ENCODE measurements at places on chromosomes 16 and 17. TPM values are rescaled to one million over a fixed set of nuclear protein-coding genes. Genes with fewer than 3 reads are reported as not detected.

Gene P2RX1
- not detected for total RNA-seq

Gene CMTM2
- total RNA-seq: not detected

Gene NEK8
- total RNA-seq: 5.3 TPM

Gene TBC1D28
- total RNA-seq: not detected

Gene ARL16
- total RNA-seq: 32.6 TPM

Gene TMEM94
- 45.6 TPM for total RNA-seq

DNA sequence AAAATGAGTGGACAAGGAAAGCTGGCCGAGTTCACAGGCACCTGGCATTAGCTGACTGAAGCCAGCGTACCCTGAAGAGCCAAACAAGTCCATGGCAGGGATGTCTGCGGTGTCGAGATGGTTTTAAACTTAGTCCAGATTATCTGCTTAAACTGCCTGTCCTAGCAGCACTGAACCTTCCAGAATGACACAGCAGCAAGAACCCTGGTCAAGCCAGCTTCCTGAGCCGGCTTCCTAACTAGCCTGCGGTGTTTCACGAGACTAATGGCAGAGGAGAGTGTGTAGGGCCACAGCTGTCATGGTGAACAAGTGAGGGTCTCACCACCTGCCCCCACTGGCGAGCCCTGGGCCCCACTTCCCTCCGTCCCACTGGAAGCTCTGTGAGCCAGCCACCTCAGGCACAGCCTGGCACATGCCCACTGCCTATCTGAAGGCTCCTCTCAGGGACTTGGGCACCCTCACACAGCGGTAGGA, 28.8 kb upstream of the MTSS2 start:
- peak; percentile 87 for DNase-seq

GRCh38 chr17:74528491-74529199, 2.6 kb downstream of the CD300LB start:
- DNase-seq: peak; percentile 29

DNA sequence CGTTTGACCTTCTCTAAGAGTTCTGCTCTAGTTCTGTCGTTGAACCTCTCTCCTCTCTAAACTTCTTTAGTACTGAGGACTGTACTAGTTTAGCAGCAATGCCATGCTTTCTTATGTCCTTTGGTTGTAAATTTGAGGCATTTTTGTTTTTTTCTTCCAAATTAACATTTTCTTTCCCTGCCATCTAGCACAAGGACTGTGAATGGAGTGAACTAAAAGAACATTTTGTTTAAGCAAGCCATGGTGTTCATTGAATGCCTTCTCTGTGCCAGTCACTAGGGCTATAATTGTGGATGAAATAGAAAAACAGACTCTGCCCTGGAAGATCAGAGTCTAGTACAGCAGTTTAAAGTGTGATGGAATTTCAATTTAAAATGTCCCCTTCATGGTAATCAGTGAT, 137.9 kb downstream of the FTO start:
- no peak for DNase-seq

GRCh38 chr16:86567701-86568581, 1.3 kb downstream of the FOXC2 start:
- DNase-seq: no peak

- DNase-seq: no peak
These were observed 17.9 kb downstream of the CCDC102A start for GRCh38 chr16:57518520-57518919.

DNA sequence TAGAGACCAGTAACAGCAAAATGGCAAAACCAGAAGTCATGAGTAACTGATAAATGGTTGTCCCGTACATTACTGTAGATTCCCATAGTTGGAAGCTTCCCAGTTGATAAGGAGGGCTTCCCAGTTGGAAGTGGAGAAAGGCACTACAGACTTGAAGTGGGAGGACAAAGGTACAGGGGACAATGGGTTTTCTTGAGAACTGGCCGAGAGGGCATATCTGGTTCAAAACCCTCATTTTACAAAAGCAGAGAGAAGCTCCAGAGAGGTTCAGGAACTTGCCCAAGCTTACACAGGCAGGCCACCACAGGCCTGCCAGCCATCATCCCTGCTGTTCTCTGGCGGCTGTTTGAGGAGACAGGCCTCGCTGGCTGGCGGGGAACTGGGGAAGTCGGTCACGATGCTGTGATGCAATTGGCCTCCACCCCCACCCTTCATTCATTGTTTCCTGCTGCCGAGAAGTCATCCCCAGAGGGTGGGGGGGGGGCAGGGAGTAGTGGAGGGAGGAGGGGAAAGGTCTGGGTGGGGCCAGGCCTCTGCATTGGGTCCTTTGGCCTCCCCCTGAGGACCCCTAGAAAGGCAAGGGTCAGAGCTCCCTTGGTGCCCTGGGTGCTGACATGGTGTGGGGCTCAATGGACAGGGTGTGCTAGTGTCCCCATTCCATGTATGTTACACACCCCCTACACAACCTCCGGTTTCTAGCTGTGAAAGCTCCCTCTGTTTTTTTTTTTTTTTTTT, 3.0 kb downstream of the UBALD2 start:
- no peak for DNase-seq

DNA sequence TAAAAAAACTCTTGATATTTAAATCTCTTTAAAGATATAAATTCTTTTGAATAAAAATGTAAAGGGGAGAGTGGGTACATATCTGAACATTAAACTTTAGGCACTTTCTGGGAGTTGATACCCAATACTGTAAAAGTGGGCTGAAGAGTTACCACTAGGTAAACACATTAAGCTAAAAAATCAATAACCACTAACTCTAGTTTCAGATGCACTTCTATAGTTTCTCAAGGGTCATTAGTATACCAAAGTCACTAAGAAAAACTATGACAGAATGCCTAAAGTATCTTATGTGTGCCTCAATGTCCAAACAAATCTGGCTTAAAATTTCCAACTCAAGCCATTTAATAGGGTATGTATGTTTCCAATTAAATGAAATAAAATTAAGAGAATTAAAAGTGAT, 13.1 kb upstream of the CFDP1 start:
- no peak for DNase-seq

DNA sequence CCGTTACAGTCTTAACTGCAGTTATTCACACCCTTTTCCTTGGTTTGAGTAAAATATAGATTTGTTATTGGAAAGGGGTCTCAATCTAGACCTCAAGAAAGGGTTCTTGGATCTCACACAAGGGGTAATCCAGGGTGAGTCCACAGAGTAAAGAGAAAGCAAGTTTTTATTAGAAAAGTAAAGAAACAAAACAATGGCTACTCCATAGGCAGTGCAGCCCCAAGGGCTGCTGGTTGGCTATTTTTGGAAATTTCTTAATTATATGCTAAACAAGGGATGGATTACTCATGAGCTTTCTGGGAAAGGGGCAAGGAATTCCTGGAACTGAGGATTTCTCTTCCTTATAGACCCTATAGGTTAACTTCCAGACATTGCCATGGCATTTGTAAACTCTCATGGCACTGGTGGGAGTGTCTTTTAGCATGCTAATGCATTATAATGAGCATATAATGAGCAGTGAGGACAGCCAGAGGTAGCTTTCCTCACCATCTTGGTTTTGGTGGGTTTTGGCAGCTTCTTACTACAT, 24.5 kb upstream of the MILR1 start:
- DNase-seq: no peak

GRCh38 chr17:78915872-78916632, 9.1 kb downstream of the TIMP2 start:
- DNase-seq: no peak

GRCh38 chr17:1617620-1618174, 10.9 kb downstream of the SLC43A2 start:
- DNase-seq: no peak

All from chondrocyte (in vitro differentiated cells).